ENCODE measurements at places on chromosomes 11 and 22. TPM values are rescaled to one million over a fixed set of nuclear protein-coding genes. Genes with fewer than 3 reads are reported as not detected.

The FZD4 gene
- total RNA-seq = 42.4 TPM

The SPTBN2 gene
- total RNA-seq = 5.9 TPM

The PHETA2 gene
- 15.2 TPM for total RNA-seq

The ABCC8 gene
- total RNA-seq = 3.4 TPM

The FLRT1 gene
- total RNA-seq = 0.29 TPM

The OR6T1 gene
- total RNA-seq = not detected

The BRD1 gene
- 20.8 TPM for total RNA-seq

GRCh38 chr11:60124802-60125432 lies 36.5 kb downstream of the MS4A2 start:
- no peak for DNase-seq

GRCh38 chr11:113715882-113716625 lies 9.9 kb upstream of the TMPRSS5 start:
- no peak for DNase-seq

- no peak for DNase-seq
These were observed 60.0 kb downstream of the DKK3 start for GRCh38 chr11:11948242-11948947.

DNA sequence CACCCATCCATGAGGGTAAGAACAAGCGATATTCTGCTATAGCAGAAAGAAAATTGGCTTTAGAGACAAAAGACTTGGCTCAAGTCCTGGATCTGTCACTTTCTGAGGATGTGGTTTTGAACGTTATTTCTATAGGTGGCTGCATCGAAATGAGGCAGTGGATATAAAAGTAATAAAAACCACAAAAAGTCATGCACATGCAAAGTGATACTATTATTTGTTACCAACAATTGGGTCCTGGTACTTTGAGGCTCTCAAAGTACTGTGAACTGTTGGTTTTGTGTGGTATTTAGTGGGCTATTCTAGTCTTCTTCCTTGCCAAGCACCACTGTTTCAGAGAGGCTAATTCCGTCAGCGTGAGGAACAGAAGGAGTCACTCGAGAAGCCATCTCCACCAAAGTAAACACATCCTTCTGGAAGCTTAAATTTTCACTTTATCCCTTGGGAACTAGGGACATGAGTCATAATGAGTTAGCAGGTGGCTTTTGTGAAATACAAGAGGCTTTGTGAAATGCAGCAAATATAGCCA lies 13.1 kb downstream of the UBASH3B start:
- DNase-seq = no peak

DNA sequence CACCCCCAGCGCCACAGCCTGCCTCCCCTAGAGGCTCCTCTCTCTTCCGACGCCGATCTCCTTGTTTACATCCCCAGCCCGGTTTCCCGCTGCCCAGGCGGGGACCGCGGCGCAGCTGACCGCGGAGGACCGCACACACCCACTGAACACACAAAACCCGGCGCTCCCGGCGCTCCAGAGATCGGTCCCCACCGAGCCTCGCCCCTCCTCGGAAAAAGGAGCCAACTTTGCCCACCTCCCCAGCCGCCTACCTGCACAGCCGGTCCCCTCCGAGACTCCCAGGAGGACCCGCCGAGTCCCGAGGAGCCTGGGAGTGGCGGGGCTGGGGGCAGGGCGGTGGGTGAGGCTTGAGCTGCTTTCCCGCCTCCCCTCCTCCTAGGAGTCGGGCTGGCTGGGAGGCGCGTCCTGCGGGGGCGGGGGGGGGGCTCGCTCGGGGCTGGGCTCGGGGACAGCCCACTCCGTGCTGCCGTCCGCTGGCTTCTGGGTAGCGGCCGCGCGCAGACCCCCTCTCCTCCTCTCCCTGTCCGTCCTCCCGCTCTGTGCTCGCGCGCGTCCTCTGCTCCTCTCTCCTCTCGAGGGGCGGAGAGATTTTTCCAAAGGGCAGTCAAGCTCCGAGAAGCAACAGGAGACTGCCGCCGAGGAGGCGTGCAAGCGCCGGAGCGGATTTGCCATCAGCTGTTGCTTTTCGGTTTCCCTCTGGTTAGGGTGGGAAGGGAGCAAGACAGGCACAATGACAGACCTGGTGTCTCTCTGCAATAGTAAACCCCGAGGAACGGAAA lies at the start of gene FXYD6:
Gene FXYD6 (minus strand): TSS at position 318 of the 779 bp plus-strand sequence. CDS start 33,882 bp downstream, outside the sequence.
- peak; percentile 87 for DNase-seq

- peak; percentile 16 for DNase-seq
These were observed 17.1 kb downstream of the THOC5 start for GRCh38 chr22:29536411-29536810.

DNA sequence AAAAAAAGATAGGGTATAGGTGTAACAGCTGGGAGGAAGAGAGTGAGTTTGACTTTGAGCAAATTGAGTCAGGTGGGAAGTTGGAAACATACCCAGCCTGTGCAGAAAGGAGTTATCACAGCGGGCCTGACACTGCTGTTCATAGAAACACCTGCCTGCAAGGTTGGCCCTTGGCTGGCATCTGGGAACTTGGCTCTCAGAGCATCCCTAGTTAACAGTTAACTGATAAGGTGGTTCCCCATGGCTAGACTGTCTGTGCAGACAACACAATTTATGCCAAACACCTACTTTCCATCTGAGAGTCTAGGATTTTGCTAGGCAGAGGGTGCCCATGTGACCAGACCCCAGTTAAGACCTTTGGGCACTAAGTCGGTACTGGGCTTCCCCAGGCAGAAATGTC lies 31.4 kb downstream of the ADAMTS8 start:
- DNase-seq = no peak

DNA sequence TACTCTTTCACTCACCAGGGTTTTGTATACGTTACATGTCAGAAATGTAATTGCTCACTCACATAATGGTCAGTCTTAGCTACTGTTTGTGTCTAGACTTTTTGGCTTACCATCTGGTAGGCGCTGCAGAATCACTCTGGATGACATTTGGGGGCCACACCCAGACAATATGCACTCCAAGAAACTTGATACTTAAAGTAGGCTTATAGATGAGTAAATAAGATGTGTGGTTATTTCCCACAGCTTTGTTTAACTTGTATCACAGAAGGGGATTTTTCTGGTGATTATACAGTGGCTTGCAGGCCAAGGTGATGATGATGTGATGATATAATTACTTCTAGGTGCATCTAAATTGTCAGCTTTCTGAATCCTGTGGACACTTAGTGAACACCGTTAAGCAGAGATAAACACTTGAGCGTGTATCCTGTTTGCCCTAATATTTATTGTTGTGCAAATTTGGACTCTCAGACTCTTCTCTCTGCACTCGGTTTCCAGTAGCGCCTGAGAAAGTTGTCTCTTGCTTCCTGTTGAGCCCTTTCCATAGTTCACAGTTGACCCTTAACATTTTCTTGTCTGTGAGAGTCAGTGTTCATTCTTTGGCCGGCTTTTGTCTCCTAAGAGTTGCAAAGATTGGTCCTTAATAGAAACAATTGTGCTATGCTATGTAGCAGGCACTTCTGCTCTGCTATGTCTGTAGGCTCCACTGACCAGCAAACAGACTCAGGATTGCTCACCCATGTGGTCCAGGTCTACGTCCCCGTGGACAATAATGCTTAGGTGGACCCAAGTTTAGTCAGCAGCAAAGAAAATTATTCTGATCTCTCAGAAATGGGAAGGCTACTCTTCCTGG lies 89.3 kb downstream of the PRR5L start:
- DNase-seq = no peak

- DNase-seq = no peak
These were observed 464.7 kb downstream of the INSC start for GRCh38 chr11:15579287-15580001.

DNA sequence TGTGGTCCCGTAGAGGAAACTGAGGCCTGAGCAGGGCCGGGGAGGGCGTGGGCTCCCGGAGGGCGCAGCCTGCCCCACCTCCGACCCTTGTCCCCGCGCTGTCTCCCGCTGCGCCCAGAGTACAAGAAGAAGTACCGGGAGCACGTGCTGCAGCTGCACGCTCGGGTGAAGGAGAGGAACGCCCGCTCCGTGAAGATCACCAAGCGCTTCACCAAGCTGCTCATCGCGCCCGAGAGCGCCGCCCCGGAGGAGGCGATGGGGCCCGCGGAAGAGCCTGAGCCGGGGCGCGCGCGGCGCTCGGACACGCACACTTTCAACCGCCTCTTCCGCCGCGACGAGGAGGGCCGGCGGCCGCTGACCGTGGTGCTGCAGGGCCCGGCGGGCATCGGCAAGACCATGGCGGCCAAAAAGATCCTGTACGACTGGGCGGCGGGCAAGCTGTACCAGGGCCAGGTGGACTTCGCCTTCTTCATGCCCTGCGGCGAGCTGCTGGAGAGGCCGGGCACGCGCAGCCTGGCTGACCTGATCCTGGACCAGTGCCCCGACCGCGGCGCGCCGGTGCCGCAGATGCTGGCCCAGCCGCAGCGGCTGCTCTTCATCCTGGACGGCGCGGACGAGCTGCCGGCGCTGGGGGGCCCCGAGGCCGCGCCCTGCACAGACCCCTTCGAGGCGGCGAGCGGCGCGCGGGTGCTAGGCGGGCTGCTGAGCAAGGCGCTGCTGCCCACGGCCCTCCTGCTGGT lies 1.9 kb downstream of the NLRP6 start:
- DNase-seq = peak; percentile 81

- no peak for DNase-seq
These were observed 199.7 kb downstream of the C11orf91 start for GRCh38 chr11:33500861-33501479.

- DNase-seq = peak; percentile 42
These were observed 174.4 kb upstream of the NECTIN1 start for GRCh38 chr11:119903389-119903788.

DNA sequence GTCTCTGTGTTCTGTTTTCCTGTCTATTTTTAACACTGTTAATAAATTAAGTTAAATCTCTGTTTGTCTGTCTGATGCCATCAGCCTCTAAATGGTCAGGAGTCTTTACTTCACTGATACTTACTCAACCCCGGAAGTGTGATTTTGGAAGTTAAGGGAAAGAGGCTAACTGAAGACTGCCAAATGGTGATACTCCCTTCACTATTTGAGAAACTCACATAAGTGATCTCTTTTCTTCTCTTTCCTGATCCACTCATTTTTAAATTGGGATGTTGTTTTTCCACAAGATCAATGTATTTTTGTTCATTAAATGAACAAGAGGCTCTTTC lies 389 bp upstream of the CASP12 start:
- DNase-seq = no peak

DNA sequence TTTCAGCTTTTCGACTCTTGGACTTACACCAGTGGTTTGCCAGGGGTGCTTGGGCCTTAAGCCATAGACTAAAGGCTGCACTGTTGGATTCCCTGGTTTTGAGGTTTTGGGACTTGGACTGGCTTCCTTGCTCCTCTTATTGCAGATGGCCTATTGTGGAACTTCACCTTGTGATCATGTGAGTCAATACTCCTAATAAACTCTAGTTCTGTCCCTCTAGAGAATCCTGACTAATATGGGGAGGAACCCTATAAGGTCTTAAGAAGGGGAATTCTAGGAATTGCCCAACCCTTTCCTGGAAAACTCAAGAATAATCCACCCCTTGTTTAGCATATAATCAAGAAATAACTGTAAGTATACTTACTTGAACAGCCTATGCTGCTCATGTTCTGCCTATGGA lies 491.8 kb downstream of the TMEM135 start:
- DNase-seq = no peak

DNA sequence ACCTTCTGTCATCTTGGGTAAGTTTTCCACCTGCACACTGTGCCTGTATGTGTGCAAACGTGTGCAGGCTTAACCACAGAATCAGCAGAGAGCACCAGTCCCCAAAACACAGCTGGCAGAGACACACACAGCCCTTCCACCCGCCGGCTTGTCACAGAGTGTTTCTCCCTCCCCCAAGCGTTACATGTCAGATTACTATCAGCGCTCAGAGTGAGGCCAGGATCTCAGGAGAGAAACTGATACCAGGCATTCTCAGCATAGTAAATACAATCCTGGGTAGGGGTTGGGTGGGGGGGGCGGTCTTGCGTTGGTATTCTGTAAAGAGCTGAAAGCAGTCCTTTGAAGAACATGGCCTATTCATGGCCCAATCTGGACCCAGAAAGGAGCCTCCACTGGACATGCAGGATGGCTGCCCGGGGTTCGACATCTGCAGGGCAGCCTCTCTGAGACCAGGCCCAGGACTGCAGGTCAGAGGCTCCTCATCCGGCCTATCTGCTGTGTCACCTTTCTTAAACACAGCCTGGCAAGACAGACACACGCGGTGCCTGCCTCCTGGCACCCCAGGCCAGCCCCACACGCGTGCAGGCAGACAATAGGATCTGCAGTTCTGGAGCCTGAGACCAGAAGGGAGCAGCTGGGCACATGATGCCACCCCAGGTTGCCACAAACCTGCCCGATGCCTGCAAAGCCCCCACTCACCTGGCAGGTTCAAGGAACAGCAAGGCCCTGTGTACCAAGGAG lies 1.7 kb downstream of the OSBPL5 start:
- peak; percentile 79 for DNase-seq

All from posterior vena cava (tissue), 2 donors.